ENCODE measurements at places on chromosomes 5 and 9.

DNA sequence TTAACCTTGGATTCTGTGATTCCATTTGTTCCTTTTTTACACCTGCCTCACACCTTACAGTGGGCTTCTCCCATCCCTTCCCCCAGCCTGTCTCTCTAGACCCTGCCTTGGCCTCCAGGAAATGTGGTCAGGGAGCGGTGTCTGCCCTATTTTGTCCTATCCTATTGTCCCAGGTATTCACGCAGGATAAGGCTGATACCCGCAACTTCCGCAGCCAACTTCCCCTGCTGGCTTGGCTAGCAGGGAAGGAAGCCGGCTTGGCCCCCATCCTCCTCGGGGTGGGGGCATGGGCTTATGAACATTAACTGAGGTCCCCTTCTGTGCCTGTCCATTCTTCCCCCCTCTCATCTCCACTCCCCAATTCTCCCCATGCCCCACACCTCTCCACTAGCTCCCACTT is 3.5 kb downstream of the CSF1R start:
- DNase-seq = no peak

- no peak for DNase-seq
These were observed 37.0 kb downstream of the DMAC1 start for GRCh38 chr9:7762600-7762999.

DNA sequence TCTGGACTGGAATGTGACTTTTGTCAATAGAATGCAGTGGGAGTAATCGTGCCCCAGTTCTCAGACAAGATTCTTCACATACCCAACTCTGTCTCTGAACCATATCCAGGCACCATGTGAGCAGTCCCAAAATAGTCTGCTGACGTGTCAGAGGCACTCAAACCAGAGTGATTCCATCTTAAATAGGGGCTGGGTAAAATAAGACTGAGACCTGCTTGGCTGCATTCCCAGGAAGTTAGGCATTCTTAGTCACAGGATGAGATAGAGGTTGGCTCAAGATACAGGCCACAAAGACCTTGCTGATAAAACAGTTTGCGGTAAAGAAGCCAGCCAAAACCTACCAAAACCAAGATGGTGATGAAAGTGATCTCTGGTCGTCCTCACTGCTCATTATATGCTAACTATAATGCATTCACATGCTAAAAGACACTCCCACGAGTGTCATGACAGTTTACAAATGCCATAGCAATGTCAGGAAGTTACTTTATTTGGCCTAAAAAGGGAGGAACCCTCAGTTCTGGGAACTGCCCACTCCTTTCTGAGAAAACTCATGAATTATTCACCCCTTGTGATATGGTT is 16.9 kb upstream of the PLCXD3 start:
- no peak for DNase-seq

GRCh38 chr9:90979639-90980038 is 178.0 kb downstream of the SYK start:
- no peak for DNase-seq

All from nephron progenitor cell (in vitro differentiated cells).